ENCODE measurements at places on chromosomes 5 and 9.

DNA sequence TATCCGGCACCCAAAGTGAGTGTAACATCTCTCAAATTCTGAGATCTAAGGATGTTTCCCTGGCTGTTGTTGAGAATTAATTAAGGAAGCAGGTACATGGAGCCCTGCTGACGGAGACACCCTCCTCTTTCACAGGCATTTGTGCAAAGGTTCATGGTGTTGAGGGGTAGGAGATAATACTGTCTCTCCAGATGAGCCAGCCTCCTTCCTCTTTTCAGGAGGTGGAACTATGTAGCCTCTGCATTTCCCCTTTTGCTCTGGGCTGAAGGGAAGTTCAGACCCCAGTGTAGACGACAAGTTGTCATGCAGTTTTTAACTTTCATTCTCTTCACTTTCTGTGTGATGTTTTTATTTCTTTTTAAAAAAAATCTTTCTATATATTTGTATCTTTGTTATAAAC is 107.5 kb downstream of the GALNT10 start:
- DNase-seq = no peak

DNA sequence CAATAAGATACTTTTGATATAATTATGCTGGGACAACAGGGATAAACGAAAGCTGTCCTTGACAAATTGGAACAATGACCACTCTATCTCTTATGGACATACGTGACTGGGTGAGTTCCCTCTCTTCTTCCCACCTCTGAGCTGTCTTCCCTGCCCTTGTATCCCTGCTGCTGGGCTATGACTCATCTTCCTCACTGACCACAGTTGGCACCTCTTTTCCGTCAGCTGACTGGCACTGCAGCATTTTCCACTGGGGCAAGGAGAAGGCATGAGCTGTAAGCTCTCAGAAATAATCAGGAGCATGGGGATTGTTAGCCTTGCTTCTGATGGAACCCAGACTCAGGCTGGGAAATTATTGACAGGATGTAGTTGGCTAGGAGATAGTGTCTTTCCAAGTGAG is 48.7 kb downstream of the PCSK1 start:
- DNase-seq = no peak

DNA sequence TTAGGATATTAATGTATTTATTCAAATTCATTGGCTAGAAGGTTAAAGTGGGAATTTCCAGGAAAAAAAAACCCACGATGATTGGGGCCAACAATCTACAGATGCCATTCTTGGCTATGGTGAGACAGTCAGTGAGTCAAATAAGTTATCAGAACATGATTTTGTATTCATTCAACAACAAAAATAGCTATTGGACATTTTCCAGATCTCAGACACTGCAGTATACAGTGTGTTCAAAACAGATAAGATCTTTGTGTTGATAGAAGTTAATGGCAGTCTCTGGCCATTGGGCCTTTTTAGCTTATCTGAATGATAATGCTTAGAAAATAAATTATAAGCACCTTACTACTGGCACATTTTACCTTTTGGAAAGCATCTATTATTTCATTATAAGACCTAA is 547.7 kb downstream of the MAT2B start:
- no peak for DNase-seq

DNA sequence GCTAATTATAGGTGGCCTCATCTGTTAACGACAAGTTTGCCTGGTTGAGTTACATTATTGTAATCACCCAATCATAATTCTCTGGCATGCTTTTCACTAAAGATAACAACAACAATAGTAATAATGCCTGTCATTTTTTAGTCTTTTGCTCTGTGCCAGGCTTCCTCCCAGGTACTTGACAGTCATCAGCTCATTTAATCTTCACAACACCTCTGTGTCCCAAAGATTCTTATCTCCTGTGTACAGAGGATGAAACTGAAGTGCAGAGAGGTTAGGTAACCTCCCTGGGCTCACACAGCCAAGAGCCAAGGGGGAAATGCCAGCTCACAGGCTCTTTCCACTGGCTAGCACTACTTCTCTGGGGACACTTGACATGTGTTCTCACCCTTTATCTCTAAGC is 77.5 kb downstream of the DAB2IP start:
- DNase-seq = no peak

Measured in GM13976 (cell line).